ENCODE measurements at places on chromosomes 5 and 9.

GRCh38 chr9:14652729-14653377 is 40.4 kb downstream of the ZDHHC21 start:
- no peak for DNase-seq

DNA sequence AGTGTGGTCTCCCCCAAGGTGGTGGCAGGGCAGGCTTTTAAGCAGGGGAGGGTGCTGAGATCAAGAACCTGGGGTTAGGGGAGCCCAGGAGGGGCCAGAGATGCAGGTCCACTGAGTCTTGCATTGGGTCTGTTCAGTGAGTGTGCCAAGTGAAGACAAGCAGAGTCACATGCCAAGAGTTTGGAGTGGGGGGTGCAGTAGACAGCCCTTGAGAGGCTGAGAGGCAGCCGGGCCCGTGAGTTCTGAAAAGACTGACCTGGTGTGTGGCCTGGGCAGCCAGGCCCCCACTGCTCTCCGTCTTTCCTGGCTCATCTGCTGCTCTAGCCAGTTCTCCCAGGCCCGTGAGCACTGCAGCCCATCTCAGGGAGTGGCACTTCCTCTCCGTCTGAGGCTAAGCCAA is 120.0 kb downstream of the DAB2IP start:
- no peak for DNase-seq

- DNase-seq, result no peak
Observed at GRCh38 chr5:79157305-79157704, 45.7 kb downstream of the BHMT start.

DNA sequence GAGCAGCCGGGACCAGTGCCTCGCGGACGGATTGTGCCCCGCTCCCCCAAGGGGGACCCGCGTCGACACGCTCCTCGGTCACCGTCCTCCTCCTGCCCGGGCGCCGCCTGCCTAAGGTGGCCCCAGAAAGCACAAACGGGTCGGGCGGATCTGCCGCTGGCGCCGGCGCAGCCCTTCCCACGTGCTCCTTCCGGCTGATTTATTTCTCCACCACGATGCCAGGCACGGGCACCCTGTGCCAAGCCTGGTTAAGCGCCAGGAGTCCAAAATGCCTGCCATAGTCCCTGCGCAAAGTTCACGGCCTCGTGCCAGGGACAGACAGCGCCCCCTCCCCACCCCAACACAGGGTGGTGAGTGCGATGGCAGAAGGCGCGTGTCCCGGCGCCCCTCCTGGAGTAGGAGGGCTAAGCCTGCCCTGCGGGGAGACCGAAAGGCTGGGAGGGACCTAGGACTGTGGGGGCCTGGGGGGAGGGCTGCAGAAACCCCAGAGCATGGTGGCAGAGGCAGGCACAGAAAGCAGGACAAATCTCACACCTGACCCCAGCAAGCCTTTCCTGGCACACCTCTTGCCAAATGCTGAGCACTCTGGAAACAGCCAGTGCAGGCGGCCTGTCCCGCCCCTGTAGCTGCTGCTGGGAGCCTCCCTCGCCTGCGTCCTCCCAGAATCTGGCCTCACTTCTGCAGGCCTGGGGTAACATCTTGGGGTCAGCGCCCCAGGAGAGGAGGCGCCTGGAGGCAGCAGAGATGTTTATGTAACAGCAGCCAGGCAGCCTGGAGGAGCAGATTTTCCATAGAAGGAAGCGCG is 1.1 kb upstream of the NOTCH1 start:
- DNase-seq, result peak; percentile 68
